ENCODE measurements at places on chromosomes 1 and 21.

DNA sequence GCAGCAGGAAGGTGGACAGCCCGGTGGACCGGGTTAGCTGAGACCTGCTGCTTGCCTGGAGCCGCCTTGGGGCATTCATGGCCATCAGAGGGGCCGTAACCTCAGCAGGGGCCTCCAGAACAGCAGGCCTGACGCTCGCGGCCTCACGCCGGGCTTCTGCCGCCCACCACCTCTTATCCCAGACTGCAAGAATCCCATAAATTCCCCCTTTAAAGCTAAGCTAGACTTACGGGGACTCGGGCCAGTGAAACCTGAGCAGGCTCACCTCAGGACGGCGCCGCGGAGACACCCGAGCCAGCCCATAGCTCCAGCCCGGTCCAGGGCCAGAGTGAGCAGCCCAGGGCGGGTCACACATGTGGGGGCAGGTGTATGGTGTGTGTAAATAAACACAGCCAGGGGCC is 132.3 kb downstream of the GLIS1 start:
- DNase-seq, result peak; percentile 8

GRCh38 chr1:145895471-145895870 is 9.8 kb upstream of the ANKRD35 start:
- DNase-seq, result no peak

DNA sequence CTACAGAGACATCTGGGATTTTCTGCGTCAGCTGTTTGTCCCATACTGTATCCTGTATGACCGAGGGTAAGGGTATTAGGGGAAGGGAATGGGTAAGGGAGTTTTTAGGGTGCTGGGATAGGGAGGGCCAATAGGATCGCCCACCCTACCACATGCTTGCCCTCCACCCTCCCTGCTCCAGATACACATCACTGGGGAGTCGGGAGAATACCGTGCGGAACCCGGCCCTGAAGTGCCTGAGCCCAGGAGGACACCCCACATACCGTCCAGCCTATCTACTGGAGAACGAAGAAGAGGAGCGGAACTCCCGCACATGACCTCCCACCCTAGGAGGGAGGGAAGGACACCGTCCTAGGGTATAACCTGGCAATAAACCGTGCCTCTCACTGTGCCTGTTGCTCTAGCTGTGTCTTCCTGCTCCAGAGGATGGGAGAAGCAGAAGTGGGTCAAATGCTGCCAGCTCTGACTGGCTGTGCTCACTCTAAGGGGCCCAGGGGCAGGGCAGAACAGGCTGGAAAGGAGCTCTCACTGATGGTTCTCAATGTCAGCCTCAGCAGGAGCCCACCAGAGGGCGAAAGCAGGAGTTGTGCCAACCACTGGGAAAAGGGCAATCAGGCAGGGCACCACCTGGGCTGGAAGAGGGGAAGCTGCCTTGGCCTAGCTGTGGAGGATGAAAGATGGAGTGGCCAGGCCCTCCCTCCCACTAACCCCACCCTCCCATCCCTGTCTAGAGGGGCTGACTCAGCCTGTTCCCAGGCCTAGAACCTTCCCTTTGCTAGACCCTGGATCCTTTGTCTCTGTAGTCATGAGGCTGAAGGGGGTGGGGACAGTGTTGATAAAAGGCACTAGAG is 440 bp upstream of the LENEP start:
- no peak for DNase-seq

GRCh38 chr1:181499825-181500224 is 16.5 kb downstream of the CACNA1E start:
- no peak for DNase-seq

GRCh38 chr1:3662080-3662671 is 9.9 kb downstream of the TP73 start:
- no peak for DNase-seq

DNA sequence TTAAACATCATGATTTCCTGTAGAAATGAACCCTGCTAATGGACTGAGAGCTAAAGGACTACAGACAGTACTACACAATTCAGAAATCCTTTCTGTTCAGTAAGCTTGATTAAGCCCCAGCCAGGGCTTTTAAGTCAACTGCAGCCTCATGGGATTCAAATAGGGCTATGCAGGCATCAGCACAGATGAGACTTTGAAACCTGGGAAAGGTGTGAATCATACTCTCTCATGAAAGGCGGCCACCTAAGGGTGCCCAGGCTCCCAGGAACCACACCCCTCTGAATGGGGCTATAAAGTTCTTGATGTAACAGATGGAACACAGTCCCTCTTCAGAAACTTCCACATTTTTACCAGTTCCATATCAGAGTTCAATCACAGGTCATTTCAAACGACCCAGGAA is 7.6 kb downstream of the SIPA1L2 start:
- no peak for DNase-seq

DNA sequence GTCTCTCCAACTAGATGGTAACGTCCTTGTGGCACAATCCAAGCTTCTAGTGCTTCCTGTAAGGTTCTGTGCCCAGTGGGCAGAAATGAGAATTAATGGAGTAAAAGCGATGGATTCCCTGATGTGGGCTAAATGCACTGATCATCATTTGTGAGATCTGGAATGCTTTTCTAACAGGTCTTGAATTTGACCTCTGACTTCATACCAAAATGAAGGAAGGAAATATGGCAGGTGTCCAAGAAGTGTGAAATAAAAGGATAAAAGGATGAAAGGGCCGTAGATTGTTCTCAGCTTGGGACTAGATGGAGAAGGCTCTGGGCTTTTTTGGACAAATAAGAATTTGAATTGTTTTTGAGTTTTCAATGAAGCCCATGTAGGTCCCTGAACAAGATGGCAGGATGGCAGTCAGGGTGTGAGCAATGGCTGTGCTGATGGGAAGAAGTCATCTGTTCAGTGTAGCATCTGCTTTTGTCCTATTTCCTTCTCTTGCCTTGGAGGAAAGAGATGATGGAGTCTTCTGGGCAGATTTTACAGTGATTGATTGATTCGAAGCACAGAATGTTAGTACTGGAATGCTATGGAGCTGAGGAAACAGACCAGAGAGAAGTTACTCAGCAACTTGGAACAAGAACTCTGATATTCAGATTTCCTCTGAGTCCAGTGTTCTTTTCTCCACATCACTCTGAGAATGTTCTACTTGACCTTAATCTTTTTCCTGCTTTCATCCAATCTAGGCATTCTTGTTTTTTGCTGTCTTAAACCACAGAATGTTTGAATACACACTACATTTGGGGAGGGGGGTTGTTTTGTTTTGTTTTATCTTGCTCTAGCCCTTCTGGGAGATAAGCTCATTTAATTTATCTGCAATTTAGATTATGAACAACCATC is 286.0 kb downstream of the HLX start:
- DNase-seq, result no peak
